Adipocyte (in vitro differentiated cells): ENCODE measurements at places on chromosomes 1 and 21.

DNA sequence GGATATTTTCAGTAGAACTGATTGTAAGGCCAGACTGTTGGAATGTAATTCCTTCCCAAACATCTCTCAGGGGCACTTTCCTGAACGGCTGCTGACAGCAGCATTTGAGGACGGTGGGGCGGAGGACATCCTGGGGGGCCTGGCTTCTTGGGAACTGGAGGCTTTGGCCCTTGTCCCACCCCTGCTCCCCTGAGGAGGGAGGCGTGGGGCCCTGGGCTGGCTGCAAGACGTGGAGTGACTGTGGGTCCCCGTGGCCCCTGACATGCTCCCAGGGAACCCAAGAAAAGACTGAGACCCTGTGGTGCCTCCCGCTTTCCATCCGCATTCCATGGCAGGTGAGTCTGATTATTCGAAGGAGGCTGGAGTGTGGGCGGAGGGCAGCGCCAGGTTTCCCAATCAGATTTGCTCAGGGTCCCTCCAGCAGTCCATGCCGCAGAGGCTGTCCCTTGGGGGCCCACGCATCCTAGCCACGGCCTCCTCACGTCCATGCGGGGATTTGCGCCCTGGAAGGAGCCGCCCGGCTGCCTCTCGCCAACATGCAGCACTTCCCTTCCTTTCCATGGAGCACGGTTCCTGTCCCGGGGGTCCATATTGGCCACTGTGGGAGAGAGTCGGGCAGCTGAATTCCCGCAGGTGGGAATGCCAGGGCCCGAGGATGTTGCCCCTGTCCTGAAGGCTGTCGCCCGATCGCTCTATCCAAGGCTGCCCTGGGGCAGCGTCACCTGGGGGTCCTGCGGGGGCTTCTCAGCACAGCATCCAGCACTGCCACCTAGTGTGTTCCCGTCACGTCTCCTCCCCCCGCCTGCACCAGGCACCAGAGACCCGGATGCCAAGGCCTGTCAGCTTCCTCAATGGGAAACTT lies 69.0 kb downstream of the FAAP20 start:
- DNase-seq, result no peak

- no peak for DNase-seq
Observed at GRCh38 chr1:151980287-151981177, 13.1 kb downstream of the S100A10 start.

- DNase-seq, result peak; percentile 63
Observed at GRCh38 chr1:146016891-146017290, 4.6 kb downstream of the HJV start.

GRCh38 chr1:174075245-174075692 lies 53.1 kb upstream of the RC3H1 start:
- peak; percentile 8 for DNase-seq

- peak; percentile 67 for DNase-seq
Observed at GRCh38 chr1:159936273-159936904, 9.0 kb downstream of the IGSF9 start.

DNA sequence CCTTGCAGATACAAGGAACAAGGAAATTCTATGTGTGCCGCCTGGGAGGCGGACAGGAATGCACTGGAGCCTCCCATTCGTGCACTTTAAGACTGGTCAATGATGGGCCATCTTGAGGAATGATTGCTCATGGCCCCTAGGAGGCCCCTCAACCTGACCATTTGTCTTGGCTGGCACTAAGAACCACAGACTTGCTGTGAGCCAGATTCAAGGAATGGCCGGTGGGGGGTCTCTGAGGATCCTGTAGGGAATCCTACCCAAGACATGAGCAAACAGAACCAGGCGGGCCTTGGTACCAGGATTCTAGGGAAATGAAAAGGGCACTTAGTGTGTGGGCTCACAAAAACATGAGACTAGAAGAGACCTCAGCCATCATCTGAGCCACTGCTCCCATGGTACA lies 28.1 kb upstream of the GOLT1A start:
- DNase-seq, result no peak

DNA sequence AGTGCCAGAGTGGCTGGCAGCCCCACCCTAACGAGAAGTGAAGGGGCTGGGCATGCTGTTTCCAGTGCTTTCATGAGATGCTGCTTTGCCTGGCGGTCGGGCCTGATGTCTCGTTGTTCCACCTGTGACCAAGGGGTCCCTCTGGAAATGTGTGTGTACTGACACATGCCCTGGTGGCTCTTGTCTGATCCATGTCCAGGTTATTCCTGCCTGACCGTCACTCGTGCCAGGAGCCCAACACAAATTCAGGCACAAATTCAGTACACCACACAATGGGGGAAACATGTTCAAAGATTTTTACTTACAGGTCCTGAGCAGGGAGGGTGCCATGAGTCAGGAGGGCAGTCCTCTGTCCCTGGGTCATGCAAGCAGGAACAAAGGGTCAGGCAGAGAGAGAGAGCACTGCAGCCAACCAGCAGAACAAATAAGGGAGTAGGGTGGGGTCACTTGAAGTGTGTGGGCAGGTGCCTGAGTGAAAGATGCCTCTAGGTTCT lies 76.3 kb downstream of the ADARB1 start:
- no peak for DNase-seq

GRCh38 chr21:30408782-30409494 lies 13.1 kb downstream of the KRTAP13-1 start:
- DNase-seq, result no peak

DNA sequence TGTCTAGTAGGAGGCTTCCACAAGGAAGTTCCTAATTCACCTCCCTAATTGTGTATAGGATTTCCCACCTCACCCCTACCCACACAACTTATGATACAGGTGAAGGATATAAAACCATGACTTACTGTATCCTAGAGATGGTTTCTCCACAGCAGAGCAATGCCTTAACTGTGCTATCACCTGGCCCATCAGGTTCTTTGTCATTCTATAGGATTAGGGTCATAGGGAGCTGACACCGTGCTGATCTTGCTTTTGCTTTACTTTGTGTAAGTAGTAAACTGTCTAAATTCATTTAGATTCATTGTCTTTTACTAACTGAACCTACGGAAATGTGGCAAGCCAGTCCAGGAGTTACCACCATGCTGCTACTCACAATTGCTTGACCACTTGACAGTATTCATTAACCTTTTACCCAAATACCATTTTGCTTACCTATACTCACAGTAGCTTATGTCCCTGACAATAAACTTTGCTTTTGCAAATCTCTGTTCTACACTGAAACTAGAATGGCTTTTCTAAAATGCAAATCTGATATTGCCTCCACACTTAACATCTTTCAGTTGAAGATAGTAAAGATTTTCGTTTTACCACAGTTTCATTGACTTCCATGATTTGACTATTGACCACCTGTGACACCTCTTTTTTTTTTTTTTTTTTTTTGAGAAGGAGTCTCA lies 147.6 kb downstream of the IFI44 start:
- no peak for DNase-seq

- peak; percentile 32 for DNase-seq
Observed at GRCh38 chr1:47478090-47478489, 40.2 kb downstream of the FOXD2 start.

DNA sequence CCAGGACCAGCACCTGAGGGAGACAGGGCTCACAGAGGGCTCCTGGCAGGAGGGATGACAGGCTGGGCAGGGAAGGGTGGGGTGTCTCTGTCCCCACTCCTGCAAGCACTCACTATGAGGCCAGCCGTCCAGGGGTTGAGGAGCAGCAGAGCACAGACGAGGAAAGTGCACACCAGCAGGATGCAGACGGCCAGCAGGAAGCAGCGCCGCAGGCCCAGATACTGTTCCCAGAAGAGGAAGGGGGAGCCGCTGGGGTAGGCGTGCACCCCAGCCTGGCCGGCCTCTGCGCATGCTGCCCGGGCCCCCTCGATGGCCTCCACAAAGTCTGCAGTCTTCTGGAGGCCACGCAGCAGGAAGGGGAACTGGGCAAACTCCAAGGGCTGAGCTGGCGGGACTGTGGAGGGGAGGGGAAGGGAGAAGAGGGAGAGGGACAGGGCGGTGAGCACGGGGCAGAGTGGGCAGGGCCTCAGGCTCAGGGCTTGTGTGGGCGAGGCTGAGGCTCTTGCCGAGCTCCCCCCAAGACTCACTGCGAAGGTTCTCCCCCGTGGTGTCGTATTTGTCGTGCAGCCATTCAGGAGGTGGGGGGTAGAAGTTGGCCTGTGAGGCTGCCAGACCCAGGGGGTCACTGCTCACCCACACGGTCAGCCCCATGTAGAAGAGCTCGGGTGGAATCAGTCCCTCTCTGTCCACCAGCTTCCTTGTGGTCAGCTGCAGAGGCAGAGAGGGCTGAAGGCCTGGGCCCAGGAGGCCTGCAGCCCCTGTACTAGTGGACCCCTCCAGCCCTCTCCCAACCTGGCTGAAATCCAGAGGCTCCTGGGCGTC lies 16.5 kb downstream of the PTCH2 start:
- DNase-seq, result no peak

DNA sequence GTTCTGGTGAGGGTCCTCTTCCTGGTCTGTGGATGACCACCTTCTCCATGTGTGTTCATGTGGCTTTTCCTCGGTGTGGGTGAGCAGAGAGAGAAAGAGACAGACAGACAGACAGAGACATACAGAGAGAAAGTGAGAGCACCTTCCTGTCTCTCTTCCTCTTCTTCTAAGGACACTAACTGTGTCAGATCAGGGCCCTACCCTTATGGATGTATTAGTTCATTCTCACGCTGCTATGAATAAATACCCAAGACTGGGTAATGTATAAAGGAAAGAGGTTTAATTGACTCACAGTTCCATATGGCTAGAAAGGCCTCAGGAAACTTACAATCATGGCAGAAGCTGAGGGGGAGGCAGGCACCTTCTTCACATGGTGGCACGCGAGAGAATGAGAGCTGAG lies 131.5 kb upstream of the ZNF648 start:
- no peak for DNase-seq

GRCh38 chr1:229885568-229886495 lies 181.2 kb upstream of the GALNT2 start:
- no peak for DNase-seq

DNA sequence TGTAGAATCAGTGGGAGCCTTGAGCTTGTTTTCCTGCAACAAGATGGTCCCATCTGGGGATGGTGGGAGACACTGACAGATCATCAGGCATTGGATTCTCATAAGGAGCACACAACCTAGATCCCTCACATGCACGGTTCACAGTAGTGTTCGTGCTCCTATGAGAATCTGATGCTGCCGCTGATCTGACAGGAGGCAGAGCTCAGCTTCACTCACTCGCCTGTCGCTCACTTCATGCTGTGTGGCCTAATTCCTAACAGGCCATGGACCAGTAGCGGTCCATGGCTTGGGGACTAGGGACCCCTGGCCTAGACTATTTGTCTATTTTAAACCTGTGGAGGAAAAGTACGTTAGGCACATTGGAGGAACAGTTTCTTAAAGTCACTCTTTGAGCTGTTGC lies 140.0 kb downstream of the EDEM3 start:
- no peak for DNase-seq

- no peak for DNase-seq
Observed at GRCh38 chr1:150909585-150910180, 16.5 kb upstream of the SETDB1 start.

DNA sequence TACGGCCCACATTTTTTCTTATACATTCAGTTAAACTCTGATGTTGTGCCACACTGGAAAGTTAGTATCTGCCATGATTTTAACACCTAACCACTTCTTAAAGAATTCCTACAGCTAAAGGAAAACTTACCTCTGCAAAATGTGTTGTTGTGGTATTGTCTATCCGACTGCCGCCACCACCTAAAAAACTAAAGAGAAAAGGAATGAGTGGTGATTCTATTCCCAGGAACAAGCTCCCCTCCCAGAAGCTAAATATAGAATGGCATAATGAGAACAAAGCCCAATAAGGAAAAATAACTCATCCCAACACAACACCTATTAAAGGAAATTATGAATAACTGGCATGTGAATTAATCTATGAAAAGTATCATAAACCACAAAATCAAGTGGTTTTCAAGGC lies 39.5 kb downstream of the RNF115 start:
- no peak for DNase-seq

DNA sequence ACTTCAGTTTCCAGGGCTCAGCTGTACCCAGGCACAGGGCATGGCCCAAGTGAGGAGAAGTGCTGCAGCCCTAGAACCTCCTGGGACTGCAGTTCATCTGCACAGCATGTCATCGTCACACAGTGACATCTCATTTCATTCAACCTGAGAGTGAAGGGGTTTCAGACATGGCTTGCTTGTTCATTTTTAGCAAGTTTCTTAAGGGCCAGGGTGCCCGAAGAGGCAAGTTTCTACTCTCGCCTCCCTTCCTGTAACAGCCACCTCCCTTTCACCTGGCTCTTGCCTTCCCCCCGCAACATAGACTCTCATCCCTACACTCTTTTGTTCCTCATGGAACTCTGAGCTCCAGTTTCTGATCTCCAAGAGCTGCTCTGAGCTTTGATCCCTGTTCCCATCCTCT lies 108.1 kb downstream of the C1orf21 start:
- DNase-seq, result no peak

DNA sequence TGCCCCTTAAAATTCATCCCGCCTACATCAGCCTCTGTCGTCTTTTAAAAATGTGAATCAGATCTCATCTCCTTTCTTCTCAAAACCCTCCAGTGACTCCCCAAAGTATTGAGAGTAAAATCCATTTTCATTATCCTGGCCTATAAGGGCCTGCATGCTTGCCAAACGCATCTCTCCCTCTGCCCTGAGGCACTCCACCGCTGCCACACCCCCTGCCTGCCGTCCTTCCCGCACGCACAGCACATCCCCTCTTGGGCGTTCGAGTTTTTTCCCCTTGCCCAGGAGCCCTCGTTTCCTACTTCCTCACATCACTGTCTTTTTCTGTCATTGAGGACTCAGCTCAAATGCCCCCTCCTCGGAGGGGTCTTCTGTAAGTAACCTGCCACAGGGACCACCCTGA lies 53.3 kb upstream of the MTR start:
- DNase-seq, result no peak

GRCh38 chr21:31358158-31358557 lies 14.1 kb upstream of the TIAM1 start:
- DNase-seq, result no peak

DNA sequence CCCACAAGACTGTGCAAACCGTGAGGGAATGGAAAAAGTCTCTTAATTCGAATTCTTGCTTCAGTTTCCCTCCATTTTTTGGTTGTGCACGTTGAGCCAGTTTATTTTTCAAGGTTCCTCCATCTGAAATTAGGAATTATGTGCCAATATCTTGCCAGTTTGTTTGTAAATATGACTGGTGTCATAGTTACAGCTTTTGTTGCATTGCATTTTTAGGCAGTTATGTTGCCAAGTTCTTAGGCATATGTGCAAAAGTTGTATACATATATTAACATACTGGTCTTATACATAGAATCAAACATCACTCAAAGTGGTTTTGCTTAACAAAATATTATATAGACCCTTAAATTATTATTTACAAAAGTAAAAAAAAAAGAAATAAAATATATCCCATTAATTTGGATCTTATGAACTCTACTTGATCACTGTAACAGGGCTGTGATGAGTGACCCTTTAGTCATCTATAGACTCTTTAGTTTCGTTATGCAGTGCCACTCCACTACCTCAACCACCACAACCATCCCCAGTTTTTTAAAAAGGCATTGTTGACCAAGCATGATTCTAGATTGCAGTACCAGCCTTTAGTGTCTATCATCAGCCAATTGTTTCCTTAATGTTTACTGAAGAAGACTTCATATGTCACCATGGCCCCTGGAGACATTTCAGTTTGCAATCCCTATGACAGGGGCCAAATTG lies 20.9 kb upstream of the DYNLT5 start:
- DNase-seq, result no peak
